ENCODE measurements at places on chromosomes 7 and 10.

DNA sequence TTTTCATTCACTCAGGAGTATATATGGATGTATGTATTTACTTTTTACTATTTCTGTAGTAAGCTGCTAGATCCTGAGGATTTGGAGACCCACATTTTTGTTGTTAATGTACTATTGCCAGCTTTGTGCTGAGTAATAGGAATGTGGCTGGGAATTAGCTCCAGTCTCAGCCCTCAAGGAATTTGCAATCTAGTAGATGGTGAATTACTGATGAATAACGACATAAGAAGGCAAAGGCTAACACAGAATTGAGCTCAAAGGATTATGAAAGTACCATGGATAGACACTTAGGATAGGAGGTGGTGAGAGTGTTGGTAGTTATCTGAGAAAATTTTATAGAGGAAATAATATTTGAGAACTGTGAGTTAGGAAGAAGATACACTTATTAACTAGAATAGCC, 19.9 kb downstream of the CASD1 start:
- DNase-seq: no peak

DNA sequence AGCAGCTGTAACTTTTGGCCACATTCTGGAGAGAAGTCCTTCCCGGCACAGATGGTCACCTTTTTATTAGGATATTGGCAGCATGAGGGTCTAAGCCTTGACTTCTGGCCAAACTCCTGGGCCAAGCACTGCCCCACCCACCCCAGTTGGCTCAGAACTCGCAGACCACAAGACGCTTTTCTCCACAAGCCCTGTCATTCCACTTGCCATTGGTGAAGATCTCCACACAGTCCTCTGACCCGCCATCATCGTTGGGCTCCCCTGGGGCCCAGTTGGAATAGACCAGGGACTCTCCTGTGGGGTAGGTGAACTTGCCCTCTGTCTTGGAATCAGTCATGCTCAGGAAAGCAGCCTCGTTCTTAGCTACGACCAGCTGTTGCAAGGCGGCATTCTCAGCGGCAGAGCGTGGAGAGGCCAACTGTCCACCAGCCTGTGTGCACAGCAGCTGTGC, 11.2 kb downstream of the SFTPD start:
- DNase-seq: no peak

DNA sequence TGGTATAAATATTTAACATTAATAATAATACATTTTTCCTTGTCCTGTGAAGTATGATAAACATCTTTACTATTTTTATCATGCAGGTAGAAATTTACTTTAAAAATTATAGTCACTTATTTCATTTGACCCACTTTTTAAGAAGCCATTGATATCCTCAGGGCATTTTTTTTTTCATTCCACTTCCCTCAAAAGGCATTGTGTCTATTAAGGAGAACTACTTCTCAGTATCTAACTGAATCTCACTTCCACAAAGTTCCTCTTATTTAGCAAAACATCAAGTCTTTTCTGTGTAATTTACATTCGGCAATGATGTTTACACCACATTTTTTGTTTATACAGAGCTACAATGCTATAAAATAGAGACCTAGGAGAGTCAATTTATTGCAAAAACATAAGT, 388.2 kb upstream of the AKR1E2 start:
- no peak for DNase-seq

- DNase-seq: no peak
Measured at GRCh38 chr7:121540138-121540537, 144.0 kb upstream of the FAM3C start.

DNA sequence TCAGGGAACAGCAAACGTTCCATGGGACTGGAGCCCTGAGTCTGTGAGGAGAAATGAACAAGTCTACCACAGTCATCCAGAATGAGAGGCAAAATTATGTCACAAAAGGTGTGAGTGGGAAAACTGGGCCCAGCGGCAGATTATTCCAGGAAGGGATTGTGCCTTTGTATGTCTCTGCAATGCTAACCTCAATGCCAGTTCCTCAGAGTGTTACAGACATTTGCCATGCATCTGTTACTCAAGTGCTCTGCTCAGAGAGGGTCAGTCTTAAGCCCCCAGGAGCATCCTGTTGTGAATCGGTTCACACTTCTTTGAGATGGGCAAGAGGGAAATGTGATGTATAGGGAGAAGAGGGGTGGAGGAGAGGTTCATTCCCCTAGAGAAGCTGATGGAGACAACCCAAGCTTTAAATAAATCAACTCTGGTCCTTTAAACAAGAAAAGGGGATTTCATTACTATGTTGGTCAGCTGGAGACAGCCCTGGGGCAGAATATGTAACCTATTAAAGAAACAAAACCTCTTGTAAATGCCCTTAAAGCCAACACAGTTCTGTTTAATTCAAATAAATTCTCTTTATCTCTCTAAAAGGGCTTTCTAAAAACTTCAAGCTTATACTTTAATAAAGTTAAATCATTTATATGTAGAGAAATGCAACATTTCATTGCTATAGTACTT, 85.9 kb upstream of the GRB10 start:
- no peak for DNase-seq

Measured in T-helper 9 cell (primary cell).